ENCODE measurements at places on chromosomes 4 and X.

- no peak for DNase-seq
Observed at GRCh38 chr4:138291431-138291830, 49.3 kb upstream of the SLC7A11 start.

- no peak for DNase-seq
Observed at GRCh38 chr4:176443117-176443516, 123.4 kb downstream of the SPCS3 start.

GRCh38 chr4:62232814-62233213 lies 1032.7 kb downstream of the ADGRL3 start:
- DNase-seq = no peak

- DNase-seq = no peak
Observed at GRCh38 chrX:18129690-18130089, 91.0 kb downstream of the BEND2 start.

GRCh38 chr4:110134269-110134869 lies 64.0 kb downstream of the ELOVL6 start:
- no peak for DNase-seq

DNA sequence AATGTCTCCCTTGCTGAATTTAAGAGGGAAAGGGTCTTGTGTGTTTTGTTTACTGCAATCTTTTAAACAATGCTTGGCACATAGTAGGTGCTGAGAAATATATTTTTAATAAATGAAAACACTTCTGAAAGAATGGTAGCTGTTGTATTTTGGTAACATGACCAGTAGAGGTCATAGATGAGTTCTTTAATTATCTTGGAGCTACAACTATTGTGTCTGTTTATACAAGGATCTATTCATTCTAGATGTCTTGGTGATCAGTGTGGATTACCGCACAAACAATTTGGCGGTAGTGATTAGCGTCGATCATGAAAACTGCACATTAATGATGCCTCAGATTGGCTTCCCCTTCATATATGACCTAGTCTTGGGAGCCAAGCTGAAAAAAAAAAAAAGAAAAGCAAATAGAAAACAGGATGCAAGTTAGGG lies 21.4 kb upstream of the SCRG1 start:
- no peak for DNase-seq

DNA sequence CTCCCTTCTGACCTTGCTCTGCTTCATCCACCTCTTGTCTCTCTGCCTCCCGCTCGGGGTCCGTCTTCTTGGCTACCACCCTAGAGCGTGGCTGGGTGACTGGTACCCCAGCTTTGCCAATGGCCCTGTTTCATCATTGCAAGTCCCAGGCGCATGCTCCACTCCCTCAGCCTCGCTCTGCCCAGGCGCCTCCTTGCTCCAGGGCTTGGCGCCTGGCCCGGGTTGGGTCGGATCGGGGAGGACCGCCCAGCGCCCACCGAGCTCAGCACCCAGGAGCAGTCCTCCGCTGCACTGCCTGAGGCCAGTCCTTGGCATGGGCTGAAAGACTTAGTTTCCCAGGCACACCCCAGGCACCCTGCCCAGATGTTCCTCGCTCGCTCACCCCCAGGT lies 577 bp downstream of the BGN start:
- no peak for DNase-seq

GRCh38 chr4:146095091-146095690 lies 80.3 kb upstream of the LSM6 start:
- no peak for DNase-seq

GRCh38 chr4:189036906-189037305 lies 897.7 kb downstream of the TRIML1 start:
- DNase-seq = no peak

Measured in stimulated activated CD8-positive, alpha-beta memory T cell treated with anti-CD3 and anti-CD28 coated beads, Interleukin-2, amount 100 ng/mL, for 1 hour (primary cell).